ENCODE measurements at places on chromosomes 7 and 10.

DNA sequence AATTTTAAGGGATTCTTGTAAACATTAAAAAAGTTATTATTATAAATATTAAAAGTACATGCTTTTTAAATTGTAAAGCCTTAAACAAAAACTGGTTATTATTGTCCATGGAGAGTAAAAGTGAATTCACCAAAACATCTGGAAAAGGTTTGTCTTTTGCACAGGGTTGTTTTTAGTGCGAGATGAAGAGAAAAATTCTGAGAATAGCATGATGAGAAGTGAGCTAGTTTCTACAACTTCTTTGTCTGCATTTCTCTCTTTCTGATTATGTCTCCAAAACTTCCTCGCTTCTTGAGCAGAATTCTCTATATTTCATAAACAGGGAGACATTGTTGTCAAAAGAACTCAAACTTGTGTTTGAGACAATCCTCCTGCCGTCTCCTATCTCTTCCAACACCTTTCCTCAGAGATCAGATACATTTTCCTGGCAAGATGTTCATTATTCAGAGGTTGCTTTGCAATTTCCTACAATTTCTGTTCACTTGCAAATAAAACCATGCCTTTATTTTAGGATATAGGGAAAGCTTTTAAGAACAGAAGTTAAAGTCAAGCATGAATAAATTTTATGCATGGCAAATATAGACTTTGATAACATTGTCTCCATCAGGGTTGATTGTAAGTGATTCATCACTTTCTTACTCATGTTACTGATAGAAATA lies 372.1 kb upstream of the NPVF start:
- no peak for DNase-seq

GRCh38 chr7:50962962-50963374 lies 180.3 kb upstream of the GRB10 start:
- no peak for DNase-seq

DNA sequence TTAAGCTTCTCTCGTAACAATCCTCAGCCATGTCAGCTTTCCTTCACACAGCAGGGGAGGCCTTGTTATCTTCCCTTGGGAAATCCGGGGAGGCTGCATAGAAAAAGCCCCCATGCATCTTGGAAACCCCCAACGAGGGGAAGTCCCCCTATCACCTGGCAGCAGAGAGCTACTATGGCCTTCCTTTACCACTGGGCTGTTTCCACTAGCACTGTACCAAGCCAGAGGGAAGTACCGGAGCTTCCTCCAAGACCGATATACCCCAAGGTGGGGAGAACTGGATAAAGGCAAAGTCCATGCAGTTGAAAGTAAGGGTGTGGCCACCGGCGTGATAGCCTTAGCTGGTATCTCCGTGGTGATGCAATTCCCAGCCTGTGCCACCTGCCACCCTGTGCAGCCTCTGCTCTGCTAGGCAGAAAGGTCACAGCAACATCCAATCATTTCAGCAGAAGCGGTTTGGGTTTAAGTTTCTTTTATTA lies 4.4 kb upstream of the CLIP2 start:
- no peak for DNase-seq

- no peak for DNase-seq
Observed at GRCh38 chr10:32084185-32084851, 28.1 kb upstream of the KIF5B start.

GRCh38 chr10:49654036-49654693 lies 25.3 kb upstream of the C10orf53 start:
- DNase-seq: no peak

- DNase-seq: peak; percentile 85
Observed at GRCh38 chr10:103125323-103126267, 67.5 kb downstream of the NT5C2 start.

DNA sequence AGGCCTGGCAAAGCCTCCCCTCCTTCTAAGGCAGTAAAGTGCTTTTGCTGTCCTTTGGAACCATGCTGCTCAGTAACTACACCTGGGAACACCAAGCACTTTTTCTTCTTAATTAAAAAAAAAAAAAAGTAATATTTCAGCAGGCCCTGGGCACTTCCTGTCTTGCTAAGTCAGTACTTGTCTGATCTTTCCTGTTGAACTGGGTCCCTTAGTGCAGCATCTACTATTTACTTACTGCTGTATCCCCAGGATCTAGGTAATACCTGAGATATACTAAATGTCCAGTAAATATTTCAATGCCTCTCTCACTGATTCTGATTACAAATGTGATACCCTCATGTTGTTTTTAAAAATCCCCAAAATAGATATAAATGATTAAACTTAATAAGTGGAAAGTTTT lies 77.4 kb downstream of the PPP1R3C start:
- DNase-seq: no peak

DNA sequence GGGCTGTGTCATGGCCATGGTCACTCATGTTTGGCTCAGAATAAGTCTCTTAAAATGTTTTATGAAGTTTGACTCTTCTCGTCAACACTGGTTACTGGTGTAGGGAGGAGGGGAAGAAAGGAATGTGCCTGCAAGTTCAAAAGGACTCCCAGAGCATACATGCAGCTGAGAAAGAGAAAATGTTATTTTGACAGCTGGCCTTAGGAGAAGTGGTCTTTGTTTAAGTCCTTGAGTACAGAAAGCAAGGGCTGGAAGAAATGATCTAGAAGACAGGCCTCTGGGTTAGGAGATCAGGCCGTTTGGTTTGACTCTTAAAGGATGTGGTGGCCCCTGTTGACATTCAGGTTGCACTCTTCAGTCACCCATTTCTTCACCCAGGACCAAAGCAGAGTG lies 245.5 kb downstream of the REEP3 start:
- DNase-seq: no peak

GRCh38 chr10:819816-820215 lies 111.7 kb downstream of the LARP4B start:
- DNase-seq: no peak

- no peak for DNase-seq
Observed at GRCh38 chr10:6244510-6244909, 41.8 kb downstream of the PFKFB3 start.

DNA sequence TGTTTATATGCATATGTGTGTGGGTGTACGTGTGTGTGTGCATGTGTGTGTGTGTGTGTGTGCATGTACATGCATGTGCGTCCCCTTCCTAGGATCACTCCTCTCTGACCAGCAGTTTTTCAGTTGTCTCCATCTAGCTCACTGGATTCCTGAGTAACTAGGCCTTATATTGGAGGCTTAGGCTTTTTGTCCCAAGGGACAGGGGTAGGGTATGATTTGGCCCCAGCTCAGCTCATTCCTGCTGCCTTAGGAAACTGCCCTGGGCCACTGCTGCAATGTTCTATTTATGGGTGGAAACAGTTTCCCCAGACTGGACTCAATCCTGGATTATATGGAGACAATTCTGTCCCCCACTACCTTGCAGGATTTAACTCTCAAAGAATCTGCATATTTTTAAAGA lies 68.8 kb upstream of the SDK1 start:
- no peak for DNase-seq

DNA sequence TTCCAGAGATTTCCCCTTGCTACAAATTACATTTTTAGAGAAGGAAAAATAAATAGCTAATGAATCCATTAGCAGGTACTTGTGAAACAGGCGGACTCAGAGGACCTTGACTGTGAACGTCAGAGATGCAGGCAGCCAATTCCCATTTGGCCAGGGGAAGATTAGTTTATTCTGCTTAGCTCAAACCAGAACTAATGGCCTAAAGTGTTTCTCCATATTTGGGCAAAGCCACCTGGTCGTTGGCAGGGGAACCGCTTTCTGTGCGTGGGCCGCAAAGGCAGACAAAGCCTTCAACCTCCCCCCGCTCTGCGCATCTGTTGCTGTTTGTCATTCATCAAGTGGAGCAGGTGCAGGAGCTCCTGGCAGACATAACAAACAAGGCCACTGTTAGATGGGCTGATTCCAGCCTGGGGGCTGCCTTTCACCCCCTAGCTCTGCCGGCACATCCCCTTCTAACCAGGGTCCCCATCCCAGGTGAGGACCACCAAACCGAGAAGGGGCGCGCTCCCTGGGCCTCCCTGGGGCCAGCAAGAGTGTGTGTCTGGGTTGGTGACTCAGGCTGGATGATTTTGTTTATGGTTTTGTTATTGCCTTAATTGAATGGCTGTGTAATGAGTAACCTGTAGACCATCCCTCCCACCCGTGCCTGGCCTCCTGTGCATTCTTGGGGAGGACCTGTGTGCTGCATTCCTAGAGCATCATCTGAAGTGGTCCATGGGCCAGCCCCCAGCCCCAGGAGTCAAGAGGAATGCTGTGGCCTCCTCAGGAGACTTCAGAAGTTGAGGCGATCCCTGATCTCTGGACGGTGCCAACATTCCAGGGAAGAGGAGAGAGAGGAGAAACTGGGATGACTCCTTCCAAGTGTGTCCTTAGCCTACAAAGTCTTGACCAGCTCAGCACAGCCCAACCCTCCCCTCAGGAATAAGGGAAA lies 14.5 kb upstream of the CPA1 start:
- no peak for DNase-seq

DNA sequence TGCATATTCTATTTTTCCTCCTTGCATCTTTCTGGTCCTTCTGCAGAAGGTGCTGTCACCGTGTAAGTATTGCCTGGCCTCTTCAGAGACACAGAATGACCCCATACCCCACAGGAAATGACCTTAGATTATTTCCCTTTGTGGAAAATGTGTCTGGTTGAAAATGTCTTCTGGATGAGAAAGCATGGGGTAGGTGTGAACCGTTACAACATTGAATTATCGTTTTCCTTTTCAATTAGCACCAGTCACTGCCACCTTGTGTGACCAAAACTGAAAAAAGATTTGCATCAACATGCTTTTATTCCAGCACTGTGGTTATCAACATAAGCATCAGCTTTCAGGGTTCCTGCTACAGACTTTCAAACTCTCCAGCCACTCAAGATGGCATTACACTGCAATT lies 58.0 kb upstream of the CELF2 start:
- DNase-seq: no peak

GRCh38 chr10:67114945-67115344 lies 189.1 kb downstream of the LRRTM3 start:
- DNase-seq: no peak

DNA sequence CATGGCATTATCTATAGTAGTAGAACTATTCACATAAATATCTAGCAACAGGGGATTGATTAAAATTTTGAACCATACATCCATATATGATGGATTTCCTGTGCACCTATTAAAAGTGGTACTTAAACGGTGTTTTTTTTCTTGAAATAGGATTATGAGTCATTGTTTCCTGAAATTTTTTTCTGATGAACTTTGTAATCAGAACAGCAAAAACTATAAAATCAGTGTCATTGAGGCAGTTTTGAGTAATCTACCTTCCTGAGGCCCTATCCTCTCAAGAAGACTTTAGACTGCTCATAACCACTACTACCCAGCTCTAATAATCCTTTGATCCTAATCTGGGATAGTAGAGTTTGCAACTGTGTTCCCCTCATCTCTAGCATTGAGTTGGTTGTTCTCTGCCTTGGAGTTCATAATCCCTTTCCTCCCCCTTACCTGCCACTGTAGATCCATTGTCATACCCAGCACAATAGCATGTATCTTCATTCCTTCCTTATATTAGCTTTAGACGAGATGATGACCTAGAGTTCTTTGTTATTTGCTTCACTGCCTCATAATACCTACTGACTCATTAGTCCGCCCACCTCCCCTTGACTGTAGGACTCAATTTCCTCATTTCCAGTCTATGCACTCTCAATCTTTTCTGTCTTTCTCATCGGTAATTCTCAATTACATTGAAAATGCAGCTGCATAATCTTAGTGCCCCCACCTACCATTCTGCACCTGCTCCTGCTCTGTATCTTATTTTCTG lies 133.4 kb downstream of the LRRC4 start:
- no peak for DNase-seq

GRCh38 chr7:23334482-23335056 lies 35.4 kb downstream of the MALSU1 start:
- no peak for DNase-seq

GRCh38 chr7:42689626-42690025 lies 222.2 kb downstream of the C7orf25 start:
- no peak for DNase-seq

GRCh38 chr7:132095111-132095765 lies 481.0 kb downstream of the PLXNA4 start:
- no peak for DNase-seq

DNA sequence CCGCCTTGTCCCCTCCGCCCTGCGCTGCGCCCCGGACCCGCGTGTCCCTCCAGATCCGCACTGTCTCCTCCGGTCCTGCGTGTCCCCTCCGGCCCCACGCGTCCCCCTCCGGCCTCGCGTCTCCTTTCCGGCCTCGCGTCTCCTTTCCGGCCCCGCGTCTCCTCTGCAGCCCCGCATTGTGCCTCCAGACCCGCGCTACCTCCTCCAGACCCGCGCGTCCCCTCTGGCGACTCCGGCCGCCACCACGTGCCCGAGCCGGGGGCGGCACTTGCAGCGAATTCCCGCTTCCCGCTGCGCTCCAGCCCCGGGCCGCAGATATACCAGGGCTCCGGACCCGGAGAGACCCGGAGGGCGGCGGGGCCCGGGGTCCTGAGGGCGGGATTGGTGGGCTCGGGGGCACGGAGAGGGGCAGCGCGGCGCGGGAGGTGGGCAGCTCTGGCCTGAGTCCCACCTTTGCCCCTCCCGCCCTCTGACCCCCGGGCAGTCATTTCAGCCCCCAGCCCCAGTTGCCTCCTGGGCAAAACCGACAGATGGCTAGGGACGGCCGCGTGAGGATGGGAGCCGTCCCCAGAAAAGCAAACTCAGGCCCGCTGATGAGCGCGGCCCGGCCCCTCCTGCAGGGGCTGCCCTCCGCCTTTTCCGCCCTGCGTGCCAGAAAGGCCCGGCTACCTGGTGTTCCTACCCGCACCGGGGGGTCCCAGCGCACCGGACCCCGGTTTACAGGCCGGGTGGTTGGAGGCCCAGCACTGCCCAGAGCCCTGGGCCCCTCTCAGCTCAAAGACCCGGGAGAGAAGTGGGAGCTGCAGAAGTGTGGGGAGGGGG lies 56.5 kb downstream of the RBM17 start:
- no peak for DNase-seq

- DNase-seq: no peak
Observed at GRCh38 chr10:133044401-133044811, 43.3 kb upstream of the ADGRA1 start.

GRCh38 chr10:109277456-109277855 lies 645.9 kb downstream of the XPNPEP1 start:
- no peak for DNase-seq

GRCh38 chr7:70833726-70834125 lies 298.2 kb upstream of the GALNT17 start:
- no peak for DNase-seq

- DNase-seq: no peak
Observed at GRCh38 chr7:69994218-69994617, 395.9 kb downstream of the AUTS2 start.

GRCh38 chr7:41002741-41003610 lies 699.9 kb downstream of the INHBA start:
- DNase-seq: peak; percentile 14
